ENCODE measurements at places on chromosomes 13 and 19.

DNA sequence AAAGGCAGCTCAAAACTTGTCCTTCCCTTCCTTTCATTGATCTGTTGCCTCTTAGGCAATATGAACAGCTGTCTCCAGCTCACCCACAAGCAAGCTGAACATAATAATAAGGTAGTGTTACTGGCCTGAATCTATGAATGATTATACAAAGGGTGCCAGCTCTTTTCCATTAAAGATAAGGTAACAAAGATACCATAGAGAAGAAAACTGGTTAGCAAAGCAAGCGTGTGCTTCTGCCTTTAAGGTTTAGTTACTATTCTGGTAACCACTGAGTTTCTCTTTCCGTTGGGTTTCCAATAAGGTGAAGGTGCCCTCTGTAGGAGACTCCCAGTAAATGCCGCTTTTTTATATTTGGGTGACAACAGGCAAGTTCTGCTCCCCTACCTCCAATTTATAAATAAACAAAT lies 12.1 kb upstream of the DACH1 start:
- peak; percentile 77 for DNase-seq

- DNase-seq = no peak
These were observed 2841.1 kb upstream of the PCDH20 start for GRCh38 chr13:64256751-64257150.

- peak; percentile 1 for DNase-seq
These were observed 63.3 kb downstream of the MBNL2 start for GRCh38 chr13:97285221-97285955.

- DNase-seq = no peak
These were observed 16.1 kb downstream of the LSM14A start for GRCh38 chr19:34188408-34188807.

DNA sequence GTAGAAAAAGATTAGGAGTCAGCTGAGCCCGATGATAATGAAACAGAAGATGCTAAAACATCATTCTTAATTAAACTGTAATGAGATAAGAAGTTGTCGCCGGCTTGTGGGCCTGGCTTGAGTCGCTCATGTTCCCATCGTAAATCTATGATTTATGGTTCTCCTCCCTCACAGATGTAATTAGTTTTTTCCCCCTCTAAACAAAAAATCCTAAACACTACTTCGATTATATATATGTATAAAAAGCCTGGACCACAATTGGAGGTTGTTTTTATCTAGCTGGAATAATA lies 151.3 kb downstream of the PTPRS start:
- no peak for DNase-seq

GRCh38 chr13:98500963-98501421 lies 75.9 kb downstream of the STK24 start:
- no peak for DNase-seq

DNA sequence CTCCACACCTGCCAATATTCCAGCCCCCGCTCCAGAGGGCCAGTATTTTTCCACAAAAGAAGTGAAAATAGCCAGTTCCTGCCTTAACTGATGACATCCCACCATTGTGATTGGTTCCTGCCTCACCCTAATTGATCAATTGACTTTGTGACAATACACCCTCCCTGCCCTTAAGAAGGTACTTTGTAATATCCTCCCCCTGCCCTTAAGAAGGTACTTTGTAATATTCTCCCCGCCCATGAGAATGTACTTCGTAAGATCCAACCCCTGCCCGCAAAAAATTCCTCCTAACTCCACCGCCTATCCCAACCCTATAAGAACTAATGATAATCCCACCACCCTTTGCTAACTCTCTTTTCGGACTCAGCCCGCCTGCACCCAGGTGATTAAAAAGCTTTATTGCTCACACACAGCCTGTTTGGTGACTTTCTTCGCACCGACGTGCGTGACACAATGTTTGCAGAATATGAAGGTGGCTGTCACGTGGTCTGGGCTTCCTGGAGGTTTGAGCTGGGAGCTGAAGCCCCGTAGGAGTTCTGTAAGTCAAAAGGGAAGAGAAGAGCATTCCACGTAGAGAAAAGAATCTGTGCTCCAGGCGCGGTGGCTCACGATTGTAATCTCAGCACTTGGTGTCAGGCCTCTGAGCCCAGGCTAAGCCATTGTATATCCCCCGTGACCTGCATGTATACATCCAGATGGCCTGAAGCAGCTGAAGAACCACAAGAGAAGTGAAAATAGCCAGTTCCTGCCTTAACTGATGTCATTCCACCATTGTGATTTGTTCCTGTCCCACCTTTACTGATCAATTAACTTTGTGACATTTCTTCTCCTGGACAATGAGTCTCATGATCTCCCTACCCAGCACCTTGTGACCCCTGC lies 6.2 kb upstream of the FUT3 start:
- no peak for DNase-seq

DNA sequence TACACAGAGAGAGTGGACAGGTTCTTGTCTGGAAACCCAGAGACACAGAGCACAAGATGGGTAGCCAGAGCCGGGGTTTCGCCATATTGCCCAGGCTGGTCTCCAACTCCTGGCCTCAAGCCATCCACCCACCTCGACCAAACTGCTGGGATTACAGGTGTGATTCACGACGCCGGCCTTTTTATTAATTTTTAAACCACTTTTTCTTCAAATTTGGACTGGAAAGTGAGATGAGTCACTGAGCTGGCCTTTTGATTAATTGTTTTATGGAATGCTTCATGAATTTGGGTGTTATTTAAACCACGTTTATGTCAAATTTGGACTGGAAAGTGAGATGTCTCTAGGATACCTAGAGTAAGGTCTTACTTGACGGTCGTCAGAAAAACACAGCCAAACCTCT lies 12.1 kb upstream of the IGFL1 start:
- no peak for DNase-seq

GRCh38 chr13:109645831-109646230 lies 140.6 kb downstream of the IRS2 start:
- no peak for DNase-seq

DNA sequence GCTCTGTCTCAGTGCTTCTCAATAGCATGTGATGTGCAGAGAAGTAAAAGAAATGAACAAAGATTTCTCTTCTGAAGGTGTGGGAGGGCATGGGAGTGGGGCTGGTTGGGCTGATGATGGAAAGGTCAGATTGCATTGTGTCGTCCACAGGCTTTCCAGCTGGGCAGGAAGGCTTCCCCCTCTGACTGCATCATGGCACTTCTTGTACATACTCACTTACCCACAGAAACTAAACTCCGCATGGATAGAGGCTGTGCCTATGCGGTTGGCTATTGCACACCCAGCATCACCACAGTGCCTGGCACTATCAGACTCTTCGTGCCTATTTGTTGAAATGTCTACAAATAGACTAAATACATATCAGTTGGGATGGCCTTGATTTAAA lies 24.4 kb upstream of the TNFSF11 start:
- DNase-seq = no peak

DNA sequence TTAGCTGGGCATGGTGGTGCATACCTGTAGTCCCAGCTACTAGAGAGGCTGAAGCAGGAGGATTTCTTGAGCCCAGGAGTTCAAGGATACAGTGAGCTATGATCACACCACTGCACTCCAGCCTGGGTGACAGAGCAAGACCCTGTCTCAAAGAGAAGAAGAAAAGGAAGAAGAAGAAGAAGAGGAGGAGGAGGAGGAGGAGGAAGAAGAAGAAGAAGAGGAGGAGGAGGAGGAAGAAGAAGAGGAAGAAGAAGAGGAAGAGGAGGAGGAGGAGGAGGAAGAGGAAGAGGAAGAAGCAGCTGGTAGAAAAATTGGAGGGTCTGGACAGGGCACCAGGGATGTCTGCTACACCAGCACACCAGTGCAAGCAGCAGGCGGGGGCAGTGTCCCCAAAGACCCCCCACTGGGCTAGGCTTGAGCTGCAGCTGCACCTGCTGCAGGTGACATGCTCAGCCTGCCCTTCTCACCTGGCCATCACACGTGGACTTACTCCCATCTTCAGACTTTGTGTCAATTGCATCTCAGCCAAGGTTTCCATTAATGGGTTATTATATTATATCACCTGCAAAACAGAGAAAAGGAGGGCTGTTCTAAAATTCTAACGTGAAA lies 180.9 kb upstream of the ZNF507 start:
- no peak for DNase-seq

DNA sequence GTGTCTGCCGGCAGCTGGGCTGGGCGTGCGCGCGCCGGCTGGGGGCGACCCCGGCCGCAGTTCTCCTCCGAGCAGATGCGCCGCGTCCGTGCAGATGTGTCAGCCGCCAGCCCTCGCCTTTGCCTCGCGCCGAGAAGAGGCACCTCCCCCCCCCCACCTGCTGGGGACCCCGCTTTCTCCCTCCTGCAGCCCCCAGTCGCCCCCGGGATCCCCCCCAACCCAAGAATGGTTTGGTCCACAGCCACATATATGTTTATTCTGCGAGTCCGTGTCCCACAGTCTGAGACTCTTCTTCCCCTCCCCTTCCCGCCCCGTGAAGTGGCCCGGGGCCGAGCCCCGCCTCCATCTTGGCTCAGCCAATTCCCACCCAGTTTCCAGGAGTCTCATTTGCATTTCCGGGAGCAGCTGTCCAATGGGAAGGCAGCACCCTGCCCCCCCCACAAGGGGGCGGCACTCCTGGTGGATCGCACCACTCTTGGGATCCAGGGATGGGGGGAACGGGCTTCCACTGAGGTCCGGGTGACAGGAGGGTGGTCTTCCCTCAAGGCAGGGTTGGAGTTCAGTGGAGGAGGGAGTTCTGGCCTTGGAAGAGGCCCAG lies 8.6 kb downstream of the ISOC2 start:
- peak; percentile 86 for DNase-seq

GRCh38 chr19:32767951-32768679 lies 48.5 kb downstream of the TDRD12 start:
- DNase-seq = no peak

DNA sequence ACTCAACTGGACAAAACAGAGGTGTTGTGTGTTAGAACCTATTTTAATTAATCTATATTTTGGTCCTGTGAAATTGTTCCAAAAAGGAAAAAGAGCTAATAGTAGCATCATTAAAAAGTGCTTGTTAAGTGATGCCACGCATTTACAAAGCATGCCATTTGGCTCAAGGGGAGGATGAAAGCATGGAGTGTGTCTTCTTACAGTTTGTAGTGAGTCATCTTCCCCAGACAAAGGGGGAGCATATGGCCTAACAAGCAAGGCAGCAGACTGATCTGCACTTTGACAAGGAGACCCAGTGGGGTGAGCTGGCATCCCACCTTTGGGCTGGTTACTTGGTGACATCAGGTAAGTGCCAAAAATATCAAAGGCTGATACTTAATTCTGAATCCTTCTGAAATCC lies 297.0 kb downstream of the FGF9 start:
- DNase-seq = no peak

DNA sequence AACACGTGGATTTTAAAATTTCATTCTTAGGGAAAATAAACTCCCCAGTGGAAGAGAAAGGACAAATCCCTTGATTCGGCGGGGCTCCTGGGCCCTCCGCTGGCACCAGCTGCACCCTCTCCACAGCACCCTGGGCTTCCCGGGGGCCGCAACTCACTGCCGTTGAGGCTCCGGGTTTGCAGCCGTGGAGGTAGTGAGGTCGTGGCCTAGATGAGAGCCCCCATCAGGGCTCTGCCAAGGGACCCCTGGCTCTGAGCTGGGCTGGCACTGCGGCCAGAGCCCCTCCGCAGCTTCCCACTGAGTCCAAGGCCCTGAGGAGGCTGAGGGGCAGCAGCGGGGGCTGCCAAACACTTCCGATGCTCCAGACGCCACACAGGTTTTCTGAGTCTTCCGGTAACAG lies 133.7 kb upstream of the MCF2L start:
- no peak for DNase-seq

DNA sequence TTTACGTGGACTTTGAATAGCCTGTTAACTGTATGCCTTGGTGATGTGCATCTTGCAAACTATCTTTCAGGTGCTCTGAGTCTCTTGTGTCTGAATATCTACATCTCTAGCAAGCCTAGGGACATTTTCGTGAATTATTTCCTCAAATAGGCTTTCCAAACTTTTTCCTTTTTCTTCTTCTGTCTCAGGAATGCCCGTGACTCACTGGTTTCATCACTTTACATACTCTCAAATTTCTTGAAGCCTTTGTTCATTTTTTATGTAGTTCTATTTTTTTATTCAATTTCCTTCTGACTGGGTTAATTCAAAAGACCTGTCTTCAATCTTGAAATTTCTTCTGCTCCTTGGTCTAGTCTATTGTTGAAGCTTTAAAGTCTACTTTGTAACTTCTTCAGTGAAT lies 332.2 kb downstream of the OXGR1 start:
- no peak for DNase-seq

DNA sequence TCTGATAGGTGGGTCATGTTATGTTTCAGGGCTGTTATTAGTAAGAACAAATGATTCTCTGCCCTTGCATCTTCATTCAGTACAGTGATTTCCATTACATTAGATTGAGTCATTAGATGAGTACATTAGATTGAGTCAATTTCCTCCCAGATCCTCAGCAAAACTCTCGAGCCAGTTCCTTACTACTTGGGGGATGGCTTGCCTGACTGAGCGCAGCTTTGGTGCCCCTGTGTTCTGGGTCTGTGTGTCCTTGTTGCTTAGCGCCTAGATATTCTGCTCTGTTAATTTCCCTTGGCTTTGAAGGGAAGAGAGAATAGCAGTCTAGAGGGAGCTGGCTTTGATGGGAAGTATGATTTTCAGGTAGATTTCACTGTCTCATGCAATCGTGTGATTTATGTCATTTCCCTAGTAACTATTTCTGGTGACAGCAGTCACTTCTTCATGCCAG lies 19.1 kb upstream of the SCEL start:
- DNase-seq = no peak

- no peak for DNase-seq
These were observed 3.1 kb downstream of the AKAP11 start for GRCh38 chr13:42275098-42275471.

DNA sequence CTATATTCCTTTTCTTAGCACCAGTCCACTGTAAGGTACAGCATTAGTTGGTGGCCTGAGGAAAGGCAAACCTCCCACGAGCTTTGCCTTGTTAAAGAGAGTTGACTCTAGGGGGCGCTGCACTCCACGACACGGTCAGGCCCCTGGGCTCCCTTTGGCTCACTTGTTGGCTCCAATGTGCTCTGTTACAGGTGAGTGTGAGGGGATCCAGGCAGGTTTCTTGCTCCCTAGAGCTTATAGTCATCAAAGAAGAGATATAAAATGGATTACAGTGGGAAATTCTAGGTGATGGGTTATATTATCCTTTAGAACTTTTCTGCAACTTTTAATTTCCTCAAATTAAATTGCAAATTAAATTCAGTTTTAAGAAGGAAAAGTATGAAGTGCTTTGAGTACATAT lies 3.7 kb downstream of the WDR87 start:
- peak; percentile 92 for DNase-seq

DNA sequence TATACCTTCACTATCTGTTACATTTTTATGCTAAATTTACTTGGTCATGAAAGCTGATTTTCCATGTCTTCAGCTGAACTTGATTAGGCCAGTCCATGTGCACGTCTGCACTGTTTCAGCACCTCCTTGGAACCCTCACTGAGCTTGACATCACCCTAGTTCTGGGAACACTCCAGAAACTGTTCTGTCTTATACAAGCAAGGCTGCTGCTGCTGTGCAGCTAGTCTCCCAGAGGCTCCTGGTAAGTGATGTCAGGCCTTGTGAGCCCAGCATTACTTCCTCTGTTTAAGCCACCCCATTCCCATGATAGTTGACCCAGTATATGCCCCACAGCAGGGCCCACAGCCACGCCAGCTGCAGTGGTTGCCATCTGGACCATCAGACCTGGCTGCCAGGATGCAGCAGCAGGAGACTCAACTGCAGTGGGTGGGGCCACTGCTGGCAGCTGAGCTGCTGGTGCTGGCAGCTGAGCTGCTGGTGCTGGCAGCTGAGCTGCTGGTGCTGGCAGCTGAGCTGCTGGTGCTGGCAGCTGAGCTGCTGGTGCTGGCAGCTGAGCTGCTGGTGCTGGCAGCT lies 90.5 kb upstream of the AKAP11 start:
- peak; percentile 60 for DNase-seq

- no peak for DNase-seq
These were observed 170.4 kb downstream of the COG6 start for GRCh38 chr13:39825886-39826285.

- no peak for DNase-seq
These were observed 368.3 kb downstream of the IRS2 start for GRCh38 chr13:109418111-109418510.
